Stimulated activated CD8-positive, alpha-beta memory T cell treated with anti-CD3 and anti-CD28 coated beads, Interleukin-4, amount 100 ng/mL, for 1 hour (primary cell): ENCODE measurements at places on chromosomes 6 and 20.

DNA sequence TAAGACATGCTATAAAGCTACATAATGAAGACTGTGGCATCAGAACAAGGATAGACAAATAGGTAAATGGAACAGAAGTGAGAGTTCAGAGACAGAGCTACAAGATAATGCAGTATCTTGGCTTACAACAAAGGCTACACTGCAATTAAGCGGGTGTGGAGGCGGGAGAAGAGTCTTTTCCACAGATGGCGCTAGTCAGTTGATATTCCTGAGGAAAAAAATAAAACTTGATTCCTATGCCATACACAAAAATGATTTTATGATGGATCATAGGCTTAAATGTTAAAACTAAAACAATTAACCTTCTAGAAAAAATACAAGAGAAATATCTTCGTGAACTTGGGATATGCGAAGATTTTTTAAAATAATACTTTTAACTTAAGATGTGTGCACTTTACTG lies 31.0 kb downstream of the RIN2 start:
- DNase-seq = no peak

DNA sequence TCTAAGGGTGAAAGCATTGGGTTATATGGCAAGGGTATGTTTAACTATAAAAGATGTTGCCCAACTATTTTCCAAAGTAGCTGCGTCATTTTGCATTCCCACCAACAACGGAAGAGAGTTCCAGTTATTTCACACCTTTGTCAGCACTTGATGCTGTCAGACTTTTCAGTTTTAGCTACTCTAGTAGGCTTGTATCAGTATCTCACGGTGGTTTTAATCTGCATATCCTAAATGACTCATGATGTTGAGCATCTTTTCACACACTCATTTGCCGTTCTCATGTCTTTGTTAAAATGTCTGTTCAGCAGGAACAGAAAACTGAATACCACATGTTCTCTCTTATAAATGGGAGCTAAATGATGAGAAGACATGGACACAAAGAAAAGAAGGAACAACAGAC lies 122.3 kb downstream of the RNASET2 start:
- DNase-seq = no peak

GRCh38 chr20:7806831-7807230 lies 133.4 kb downstream of the HAO1 start:
- no peak for DNase-seq

DNA sequence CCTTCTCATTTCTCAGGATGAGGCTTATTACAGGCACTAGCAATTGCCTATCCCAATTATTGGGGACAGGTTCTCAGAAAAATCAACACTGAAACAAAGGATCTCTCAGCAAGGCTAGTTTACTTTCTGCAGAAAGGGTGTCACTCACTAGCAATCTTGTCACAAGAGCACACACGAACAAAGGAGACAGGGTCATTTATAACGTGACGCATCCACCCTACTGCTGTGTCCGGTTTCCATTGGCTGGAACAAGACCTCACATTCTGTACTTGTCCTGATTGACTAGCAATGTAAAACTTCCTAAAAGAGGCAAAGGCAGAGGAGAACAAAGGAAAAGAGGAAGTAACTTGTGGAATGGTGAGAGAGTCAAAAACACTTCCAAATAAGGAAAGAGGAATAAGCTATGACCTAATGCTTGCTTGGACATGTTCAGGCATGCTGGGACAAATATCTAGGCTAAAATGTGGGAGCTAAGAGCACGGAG lies 160.2 kb upstream of the STXBP5 start:
- DNase-seq = no peak

- no peak for DNase-seq
Observed at GRCh38 chr6:20658053-20658452, 123.8 kb downstream of the CDKAL1 start.

GRCh38 chr6:11263291-11263775 lies 30.9 kb upstream of the NEDD9 start:
- no peak for DNase-seq

GRCh38 chr6:1820165-1820564 lies 210.4 kb downstream of the FOXC1 start:
- DNase-seq = no peak

DNA sequence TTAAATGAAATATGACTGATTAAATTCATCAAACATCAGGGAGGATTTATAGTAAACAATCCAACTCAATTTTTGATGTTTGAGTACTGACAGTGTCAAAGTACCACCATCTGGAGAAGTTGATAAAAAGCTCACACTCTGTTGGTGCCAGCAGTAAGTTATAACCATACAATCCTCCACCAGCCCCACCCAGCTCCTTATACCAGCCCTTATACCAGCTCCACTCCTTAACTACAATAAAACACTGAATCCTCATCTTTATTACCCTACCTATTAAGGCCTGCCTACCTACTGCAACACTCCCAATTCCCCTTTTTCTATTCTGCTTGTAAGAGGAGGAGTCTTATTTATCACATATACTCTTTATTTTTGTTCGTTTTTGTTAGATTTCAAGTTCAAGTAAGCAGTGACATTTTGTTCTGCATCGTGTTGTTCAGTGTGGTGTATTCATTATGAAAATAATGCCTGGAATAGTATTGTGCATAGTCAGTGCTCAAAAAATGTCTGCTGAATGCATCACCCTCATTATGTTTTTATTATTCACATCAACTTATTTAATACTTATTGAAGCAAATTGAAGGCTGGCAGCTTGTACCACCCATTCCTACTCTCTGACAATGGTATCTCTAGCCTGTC lies 954.7 kb upstream of the ADGRB3 start:
- DNase-seq = no peak

GRCh38 chr20:63968928-63969760 lies 586 bp downstream of the ZNF512B start:
- DNase-seq = no peak

DNA sequence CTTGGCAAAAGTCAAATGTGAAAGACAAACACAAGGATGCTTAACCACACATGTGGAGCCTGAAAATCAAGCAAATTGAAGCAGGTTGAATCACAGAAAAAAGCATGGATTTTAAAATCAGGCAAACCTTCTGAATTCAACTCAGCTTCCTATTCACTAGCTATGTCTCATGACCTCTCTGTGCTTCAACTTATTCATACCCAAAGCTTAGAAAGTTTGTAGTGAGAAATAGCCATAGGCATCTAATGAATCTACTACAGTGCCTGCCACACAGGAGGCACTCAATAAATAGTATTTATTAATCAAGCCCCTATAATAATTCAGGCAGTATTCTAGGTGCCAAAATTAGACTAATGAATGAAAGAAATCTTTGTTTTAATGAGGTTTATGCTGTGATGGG lies 112.2 kb upstream of the TNFAIP3 start:
- no peak for DNase-seq
